ENCODE measurements at places on chromosomes 7 and 10.

DNA sequence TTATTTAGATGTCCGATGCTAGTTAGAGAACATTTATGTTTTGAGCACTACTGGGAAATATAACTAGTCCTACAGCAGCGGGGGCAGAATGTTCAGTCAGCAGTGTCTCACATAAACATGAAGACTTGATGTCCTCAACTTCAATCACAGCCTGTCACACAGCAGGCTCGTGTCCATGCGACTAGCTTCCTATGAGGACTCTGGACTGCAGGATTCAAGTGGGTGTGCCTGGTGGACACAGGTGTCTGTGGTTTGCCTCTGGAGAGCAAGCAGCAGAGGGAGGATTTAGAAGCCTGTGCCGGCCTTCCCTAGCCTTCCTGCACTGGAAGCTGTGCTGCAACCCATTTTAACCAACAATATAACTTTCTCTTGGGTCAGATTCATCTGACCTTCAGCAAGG lies 30.0 kb upstream of the LANCL2 start:
- DNase-seq = no peak

GRCh38 chr10:132806110-132806509 lies 20.2 kb upstream of the NKX6-2 start:
- DNase-seq = no peak

DNA sequence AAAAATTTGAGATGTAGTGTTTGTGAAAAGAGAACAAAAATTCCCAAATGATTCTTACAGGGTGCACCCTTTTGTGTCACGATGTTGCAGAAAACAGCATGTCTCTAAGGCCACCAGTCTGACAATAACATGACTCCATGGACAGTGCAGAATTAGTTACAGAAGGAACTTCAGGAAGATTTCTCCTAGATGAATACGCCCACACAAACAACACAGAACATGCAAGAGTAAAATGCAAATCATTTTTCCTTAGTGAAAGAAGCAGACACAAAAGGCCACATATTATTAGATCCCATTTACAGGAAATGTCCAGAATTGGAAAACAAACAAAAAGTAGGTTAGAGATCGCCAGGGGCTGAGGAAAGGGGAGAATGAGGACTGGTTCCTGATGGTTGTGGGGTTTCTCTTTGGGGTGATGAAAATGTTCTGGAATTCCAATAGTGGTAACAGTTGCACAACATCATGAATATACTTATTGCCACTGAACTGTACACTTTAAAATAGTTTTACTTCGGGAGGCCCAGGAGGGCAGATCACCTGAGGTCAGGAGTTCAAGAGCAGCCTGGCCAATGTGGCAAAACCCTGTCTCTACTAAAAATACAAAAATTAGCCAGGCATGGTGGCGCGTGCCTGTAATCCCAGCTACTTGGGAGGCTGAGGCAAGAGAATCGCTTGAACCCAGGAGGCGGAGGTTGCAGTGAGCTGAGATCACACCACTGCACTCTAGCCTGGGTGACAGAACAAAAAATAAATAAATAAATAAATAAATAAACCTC lies 10.2 kb downstream of the ZC3HAV1 start:
- no peak for DNase-seq

- no peak for DNase-seq
Observed at GRCh38 chr10:10193848-10194247, 823.8 kb upstream of the CELF2 start.

- no peak for DNase-seq
Observed at GRCh38 chr7:19617901-19618300, 90.9 kb downstream of the POLR1F start.

DNA sequence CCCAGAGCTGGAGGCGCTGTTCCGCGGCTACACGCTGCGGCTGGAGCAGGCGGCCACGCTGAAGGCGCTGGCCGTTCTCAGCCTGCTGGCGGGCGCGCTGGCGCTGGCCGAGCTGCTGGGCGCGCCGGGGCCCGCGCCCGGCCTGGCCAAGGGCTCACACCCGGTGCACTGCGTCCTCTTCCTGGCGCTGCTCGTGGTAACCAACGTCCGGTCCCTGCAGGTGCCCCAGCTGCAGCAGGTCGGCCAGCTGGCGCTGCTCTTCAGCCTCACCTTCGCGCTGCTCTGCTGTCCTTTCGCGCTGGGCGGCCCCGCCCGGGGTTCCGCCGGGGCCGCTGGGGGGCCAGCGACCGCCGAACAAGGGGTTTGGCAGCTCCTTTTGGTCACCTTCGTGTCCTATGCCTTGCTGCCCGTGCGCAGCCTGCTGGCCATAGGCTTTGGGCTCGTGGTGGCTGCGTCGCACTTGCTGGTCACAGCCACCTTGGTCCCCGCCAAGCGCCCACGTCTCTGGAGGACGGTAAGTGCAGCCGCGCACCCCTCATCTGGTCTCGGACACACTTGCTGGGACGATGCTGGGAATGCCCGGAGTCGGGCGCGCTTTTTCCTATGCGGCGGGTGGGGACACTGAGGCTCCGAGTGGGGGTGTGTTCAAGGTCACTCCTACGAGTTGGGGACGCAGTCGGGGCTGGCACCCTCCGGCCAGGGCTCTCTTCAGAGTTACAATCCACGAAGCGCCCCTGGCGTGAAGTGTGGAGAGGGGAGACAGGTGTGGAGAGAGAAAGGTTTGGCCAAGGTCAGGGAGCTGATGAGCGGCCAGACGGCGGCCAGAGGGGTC lies 717 bp downstream of the ADCY1 start:
- DNase-seq = no peak

DNA sequence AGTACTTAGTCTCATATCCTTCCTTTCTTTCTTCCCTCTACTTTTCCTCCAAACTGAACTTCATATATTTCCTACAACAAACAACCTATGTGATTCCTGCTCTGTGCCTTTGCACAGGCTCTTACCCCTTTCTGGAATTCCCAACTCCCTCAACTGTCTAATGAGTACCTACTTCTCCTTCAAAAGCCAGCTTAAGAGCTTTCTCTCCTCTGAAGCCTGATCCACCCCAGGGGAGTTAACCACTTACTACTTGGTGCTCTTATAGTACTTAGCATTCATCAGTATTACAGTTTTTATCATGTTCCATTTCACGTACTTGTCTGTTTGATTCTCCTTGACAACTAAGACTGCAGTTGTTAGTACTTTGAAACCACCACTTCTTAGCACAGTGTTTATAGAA lies 246.1 kb downstream of the LRRTM3 start:
- DNase-seq = no peak

DNA sequence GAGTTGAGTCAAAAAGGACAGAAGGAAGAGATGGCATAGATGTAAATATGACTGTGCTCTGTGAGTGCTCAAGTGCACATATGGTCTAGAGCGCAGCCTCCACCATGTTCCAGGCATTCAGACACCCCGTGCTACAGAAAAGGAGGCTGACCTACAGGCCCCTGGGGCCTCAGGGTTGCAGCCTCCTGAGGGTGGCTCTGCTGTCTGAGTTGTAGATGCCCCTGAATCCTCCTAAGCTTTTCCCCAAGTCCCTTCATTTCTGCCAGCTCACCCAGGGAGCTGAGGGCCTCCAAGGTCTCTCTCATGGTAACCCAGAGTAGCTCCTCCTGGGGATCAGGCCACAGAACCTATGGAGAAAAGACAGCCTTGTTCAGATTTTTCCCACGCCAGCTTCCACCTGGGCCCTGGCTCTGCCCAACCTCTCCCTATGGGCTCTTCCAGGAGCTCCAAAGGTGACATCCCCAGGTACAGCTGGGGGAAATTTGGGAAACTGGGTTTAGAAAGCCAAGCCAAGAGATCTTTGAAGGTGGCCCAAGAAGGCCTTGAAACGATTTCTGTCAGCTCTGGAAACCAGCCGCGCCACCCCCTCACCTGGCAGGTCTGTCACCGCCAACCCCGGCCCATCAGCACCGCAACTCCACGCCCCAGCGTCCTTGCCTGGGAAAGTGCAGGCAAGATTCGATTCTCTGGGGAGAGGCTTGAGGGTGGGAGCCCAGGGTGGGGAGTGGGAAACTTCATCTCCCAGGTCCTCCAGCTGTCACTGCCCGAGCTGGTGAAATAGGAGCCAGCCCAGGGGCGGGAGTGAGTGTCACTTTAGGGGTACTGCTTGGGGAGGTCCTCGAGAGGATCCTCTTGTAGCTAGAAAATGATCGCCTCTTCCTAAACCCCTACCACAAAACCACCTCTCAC lies 2.4 kb downstream of the ZNF467 start:
- DNase-seq = no peak

- no peak for DNase-seq
Observed at GRCh38 chr7:146926841-146927240, 810.2 kb downstream of the CNTNAP2 start.

DNA sequence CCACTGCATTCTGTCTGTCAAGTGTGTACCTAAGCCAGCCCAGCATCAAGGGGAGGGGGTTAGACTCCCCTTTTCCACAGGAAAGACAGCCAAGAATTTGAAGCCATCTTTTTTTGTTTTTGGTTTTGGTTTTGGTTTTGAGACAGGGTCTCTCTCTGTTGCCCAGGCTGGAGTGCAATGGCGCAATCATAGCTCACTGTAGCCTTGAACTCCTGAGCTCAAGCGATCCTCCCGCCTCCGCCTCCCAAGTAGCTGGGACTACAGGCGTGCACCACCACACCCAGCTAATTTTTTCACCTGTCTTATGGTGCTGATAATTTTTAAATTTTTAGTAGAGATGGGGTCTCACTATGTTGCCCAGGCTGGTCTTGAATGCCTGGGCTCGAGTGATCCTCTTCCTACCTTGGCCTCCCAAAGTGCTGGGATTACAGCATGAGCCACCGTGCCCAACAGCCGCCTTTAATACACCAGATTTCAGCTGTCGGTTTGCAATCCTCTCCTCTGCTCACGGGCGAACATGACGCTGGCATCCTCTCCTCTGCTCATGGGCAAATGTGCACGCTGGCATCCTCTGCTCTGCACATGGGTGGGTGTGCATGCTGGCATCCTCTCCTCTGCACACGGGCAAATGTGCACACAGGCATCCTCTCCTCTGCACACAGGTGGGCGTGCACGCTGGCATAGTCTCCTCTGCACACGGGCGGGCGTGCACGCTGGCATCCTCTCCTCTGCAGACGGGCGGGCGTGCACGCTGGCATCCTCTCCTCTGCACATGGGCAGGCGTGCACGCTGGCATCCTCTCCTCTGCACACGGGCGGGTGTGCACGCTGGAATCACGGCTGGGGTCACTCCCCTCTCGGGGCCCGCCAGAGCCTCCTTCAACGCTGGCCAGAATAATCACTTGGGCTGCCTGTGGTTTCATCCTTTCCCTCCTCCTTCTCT lies 56.0 kb upstream of the PDGFA start:
- DNase-seq = no peak

DNA sequence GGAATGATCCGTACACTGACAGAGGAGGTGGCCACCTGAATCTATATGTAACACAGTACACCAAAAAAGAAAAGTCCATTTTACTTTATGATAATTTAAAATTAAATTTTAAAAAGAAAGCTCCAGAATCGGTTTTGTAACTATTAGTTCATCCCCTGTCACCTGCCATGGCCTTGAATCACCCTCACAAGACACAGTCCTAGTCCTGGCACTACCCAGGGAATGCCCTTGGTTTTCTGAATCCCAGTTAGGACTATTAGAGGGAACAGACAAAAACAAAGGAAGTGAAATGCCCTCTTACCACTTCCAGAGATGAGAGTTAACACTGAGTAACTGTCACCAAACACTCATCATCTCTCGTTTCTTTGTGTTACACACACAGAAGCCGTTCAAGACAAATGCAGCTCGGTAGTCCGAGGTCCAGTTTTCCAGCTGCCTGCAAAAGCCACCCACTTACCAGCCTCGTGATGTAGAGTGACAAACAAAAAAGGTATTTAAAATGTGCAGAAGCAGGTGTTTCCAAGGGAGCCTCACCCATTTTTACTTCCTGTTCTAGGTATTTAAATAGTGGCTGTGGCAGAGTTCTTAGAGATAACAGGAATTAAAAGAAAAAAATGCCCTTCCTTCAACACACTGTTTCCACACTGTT lies 6.1 kb downstream of the PTPRN2 start:
- no peak for DNase-seq
